ENCODE measurements at places on chromosomes 4 and X. TPM values are rescaled to one million over a fixed set of nuclear protein-coding genes. Genes with fewer than 3 reads are reported as not detected.

The F8A1 gene
- total RNA-seq = 2.7 TPM

The CACNA1F gene
- total RNA-seq = 0.05 TPM

The NR3C2 gene
- 9.9 TPM for total RNA-seq

The PNMA6F gene
- total RNA-seq = not detected

The CT47C1 gene
- not detected for total RNA-seq

The SOX3 gene
- total RNA-seq = not detected

The TRIML1 gene
- not detected for total RNA-seq

- no peak for DNase-seq
These were observed 67.6 kb downstream of the MTNR1A start for GRCh38 chr4:186487726-186488125.

DNA sequence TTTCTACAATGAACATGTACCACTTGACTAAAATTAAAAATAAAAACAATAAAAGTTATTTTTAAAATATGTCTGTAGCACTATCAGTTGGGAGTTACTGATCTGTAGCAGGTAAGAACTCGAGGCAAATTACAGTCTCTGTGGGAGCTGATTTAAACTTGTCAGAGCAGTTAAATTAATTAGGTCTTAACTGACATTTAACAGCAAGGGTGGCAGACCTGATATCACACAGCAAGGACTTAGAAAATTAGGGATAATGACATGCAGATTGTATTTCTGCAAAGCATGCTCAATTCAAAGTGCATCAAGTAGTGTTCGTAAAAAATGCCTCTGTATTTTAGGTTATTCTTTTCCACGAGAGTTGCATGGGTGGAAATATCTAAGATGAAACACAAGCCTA, 208.9 kb downstream of the SPATA18 start:
- no peak for DNase-seq

GRCh38 chrX:30327762-30328161, 18.6 kb upstream of the NR0B1 start:
- no peak for DNase-seq

- no peak for DNase-seq
These were observed 14.3 kb upstream of the FGFR3 start for GRCh38 chr4:1778642-1779392.

DNA sequence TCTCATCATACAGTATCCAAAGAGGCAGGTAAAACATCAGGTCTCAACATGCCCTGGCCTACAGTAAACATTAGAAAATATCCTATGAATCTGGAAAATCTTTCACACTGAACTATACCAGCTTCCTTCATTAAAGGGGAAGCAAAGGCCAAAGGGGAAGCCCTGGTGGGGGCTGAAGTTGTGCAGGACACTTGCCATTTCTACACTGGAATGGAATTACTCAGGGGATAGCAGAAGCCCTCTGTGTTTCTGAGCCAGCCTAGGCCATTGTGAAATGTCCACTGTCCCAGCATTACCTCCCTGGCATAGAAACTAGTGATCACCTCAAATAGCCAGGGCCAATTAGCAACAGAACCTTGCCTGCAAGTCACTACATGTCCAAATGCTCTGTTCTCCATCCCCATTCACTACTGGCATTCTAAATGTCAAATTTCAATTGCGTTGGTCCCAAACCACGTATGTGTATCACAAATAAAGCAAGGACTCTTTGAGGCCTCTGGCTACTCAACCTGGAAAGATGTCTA, 429.9 kb downstream of the AFF2 start:
- DNase-seq = no peak

DNA sequence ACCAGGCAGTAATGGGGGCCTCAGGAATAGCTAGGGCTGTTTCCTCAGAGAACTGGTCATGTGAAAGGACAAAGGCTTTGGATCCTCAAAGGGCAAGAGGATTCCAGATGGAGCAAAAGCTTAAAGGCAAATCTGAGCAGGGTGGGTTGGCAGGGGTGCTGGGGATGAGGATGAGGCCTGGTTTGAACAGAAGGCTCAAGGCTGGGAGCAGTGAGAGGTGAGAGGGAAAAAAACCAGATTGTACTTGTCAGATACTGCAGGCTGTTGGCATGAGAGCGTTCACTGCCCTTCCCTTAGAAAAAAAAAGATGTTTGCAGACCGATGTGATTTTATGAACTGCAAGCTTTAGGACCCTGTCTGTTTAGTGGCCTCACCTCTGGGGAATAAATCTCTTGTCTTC, 75.3 kb upstream of the PLAC1 start:
- DNase-seq = no peak

DNA sequence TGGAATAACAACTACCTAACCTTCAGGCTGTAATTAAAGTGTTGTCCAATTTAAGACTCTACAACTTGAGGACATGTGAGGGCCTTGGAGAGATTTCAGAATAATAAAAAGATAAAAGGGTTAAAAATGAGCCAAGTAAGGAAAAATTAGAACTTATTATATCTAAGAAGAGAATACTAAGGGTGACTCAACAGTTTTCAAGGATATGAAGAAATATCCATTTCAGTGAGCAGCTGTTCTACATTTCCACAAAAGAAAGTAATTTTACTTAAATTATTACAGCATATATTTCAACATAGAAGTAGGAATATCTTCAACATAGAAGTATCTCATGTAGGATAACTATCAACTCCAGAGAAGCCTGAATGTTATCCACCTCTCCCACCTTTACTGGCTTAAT, 11.3 kb downstream of the SNX12 start:
- DNase-seq = no peak

DNA sequence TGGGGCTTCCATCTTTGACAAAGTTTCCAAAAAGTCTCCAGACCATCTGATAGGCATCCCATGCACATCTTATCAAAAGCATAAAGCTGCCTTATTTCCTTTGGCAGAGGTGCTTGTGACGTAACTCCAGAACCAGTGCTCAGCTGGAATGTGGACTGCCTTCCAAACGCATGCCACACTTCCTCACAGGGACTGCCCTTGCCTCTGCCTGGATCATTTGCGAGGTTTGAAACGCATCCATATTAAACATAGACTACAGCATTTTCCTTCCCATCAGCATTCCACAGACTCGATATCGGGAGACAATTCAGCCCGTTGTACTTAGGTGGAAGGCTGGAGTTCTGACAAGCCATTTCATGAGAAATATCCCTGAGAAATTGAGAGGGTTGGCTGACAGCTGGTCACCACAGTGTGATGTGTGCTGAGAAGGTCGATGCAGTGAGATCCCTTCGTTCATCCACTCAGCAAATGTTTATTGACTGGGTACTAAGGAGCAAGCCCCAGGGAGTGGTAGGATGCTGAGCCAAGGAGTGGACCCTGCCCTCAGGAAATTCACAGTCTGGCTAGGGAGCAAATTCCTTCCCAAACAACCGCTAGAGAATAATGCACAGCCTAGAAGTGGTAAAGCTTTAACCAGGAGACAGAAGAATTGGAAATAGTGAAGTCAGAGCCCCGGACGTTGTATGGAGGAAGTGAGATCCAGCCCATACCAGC, 376.0 kb downstream of the BCOR start:
- peak; percentile 54 for DNase-seq

GRCh38 chr4:109962401-109962800, 49.7 kb downstream of the EGF start:
- no peak for DNase-seq

DNA sequence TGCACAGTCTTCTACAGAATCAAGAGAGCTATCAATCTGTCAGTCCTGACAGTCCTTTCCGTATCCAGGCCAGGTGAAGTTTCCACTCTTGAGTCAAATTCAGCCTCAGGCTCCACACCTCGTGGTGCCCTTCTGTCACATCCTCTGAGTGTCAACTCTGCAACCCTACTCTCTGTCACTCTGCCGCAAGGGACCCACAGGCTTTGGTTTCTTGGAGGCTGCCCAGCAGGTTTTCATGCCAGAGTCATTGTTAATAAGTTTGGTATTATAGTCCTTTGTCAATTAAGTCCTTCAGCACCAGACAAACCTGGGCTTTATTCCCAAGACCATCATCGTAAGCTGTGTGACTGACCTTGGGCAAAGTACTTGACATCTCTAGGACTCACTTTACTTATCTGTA, 83.4 kb upstream of the KLHL13 start:
- no peak for DNase-seq

- DNase-seq = no peak
These were observed 49.5 kb upstream of the MAGEA8 start for GRCh38 chrX:149831473-149831872.

DNA sequence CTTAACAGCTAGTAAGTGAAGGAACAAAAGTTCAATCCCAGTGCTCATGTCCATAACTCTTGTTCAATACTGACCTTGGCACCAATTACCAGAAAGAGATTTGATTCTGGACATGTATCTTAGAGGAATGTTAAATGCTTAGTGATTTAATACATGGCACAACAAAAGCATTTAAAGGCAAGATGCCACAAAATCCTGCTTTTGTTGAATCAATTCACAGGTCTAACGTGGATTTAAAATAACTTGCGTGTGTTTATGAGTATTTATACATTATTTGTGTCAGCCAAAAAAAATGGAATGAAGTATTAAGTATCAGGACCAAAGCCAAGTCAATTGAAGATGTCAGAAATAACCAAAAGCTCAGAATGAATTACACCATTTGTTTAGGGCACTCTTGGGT, 85.4 kb upstream of the GIMD1 start:
- DNase-seq = no peak

GRCh38 chr4:53514509-53514908, 76.8 kb downstream of the LNX1 start:
- no peak for DNase-seq

DNA sequence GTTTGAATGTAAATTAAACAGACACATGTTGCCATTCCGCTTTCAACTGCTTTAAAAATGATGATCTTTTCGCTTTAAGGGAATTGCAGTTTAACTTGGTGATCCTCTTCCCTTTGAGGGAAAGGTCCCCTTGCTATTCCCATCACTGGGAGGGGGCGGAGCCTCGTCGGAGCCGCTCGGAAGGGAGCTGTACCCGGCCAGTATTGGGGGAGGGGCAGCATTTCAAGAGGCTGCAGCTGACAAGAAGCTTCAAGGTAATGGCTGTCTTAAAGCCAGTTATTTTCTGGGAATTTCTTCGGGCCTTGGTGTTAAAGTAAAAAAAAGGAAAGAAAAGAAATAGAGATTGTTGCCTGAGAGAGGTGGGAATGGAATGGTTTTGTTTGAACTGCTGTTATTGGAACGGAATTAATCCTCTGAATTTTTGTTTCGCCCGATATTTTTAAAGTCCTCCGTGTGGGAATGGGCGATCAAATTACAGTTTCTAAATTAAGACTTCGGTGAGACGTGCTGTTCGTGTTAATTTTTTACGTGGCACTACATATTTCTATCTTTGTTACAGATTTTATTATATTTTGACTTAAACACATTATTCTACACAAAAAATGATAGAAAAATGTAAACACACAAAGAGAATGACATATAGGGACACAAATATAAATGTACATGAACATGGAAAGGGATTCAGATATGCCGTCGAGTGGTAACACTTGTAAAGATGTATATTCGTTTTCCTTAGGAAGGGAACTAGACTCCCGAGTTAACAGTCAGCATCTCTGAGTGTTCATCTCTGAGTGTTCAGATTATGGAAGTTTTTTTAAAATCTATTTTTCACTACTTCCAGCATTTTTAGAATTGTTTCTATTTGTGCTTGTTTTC, 9.2 kb downstream of the PWWP3B start:
- DNase-seq = no peak

GRCh38 chr4:130632731-130633604, 1537.0 kb downstream of the C4orf33 start:
- DNase-seq = no peak

GRCh38 chrX:39398215-39398962, 597.1 kb downstream of the MID1IP1 start:
- DNase-seq = no peak

GRCh38 chr4:103996637-103997036, 276.9 kb upstream of the TACR3 start:
- no peak for DNase-seq

- DNase-seq = no peak
These were observed 519.5 kb downstream of the FGF13 start for GRCh38 chrX:138191998-138192397.

GRCh38 chr4:134401798-134402197, 200.2 kb upstream of the PABPC4L start:
- no peak for DNase-seq

DNA sequence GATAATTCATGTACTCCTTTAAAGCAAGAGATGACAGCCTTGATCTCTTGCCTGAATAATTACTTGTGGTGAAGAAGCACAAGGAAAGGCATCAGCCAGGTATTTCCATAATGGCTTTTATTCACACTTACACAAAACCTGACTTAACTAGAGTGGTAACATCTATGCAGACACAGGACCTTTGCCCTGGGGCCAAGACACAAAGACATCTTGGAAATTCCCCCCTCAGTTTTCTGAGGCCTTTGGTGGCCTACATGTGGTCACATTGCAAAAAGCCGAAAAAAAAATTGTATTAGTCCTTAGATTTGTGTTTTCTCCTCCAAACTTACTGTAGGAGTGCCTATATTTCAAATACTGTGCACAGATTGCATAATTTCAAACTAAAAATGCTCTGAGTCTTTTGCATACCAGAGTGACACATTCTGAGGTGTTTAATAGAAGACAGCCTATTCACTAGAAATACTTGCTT, 172.4 kb downstream of the PDGFC start:
- DNase-seq = no peak

- no peak for DNase-seq
These were observed 48.0 kb downstream of the SEC24D start for GRCh38 chr4:118787844-118788380.

GRCh38 chr4:88244816-88245579, 39.4 kb downstream of the PPM1K start:
- DNase-seq = no peak

DNA sequence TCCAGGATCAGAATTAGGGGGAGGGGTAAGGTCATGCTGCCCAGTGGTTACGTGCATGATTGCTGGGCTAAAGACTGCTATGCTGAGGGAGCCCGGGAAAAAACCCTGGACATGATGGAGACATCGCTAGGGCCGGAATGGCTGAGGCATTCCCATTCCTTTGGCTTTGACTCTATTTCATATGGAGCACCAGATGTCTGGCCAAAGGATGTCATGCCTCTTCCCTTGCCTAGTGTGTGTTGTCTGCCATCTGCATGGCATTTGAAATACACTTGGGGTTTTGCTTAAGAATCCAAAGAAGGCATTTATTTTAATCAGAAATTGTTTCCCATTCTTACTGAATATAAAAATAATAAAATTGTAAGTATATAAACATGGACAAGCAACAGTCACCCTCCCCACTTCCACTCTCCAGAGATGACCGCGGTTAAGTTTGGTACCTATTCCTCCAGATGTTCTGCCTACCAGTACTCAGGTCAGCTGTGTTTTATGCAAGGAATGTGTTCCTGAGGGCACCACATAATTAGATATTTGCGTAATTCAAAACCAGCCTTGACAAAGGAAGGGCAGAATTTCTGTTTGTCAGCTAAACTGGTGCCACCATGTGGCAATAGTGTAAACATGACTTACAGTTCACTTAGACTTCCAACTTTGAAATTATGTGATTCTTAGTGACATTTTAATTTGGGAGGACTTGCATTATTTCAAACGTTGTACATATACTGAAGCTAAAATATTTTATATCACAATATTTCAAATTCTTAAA, 105.9 kb downstream of the CT47B1 start:
- DNase-seq = peak; percentile 76

GRCh38 chr4:91065117-91065516, 937.9 kb downstream of the CCSER1 start:
- no peak for DNase-seq

Measured in dermis blood vessel endothelial cell (primary cell).